NCI-H1694 (cell line): ENCODE measurements at places on chromosomes 4 and X.

DNA sequence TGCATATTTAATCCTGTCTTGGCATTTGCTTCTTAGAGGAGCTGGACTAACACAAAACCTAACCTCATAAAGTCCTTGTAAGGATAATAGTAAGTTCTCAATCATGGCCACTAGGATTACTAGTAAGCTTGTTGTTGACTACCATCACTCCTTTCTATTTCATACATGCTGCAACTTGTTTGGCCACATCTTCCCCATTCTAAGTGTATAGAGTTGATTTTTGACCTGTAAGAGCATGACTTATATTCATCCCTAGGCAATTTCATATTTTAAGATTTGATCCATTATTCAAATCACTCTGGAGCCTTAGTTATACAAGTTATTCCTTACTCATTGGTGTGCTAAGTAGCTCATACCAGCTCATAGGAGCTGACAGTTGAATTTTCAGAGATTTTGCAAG lies 109.4 kb downstream of the EFHC2 start:
- no peak for DNase-seq

DNA sequence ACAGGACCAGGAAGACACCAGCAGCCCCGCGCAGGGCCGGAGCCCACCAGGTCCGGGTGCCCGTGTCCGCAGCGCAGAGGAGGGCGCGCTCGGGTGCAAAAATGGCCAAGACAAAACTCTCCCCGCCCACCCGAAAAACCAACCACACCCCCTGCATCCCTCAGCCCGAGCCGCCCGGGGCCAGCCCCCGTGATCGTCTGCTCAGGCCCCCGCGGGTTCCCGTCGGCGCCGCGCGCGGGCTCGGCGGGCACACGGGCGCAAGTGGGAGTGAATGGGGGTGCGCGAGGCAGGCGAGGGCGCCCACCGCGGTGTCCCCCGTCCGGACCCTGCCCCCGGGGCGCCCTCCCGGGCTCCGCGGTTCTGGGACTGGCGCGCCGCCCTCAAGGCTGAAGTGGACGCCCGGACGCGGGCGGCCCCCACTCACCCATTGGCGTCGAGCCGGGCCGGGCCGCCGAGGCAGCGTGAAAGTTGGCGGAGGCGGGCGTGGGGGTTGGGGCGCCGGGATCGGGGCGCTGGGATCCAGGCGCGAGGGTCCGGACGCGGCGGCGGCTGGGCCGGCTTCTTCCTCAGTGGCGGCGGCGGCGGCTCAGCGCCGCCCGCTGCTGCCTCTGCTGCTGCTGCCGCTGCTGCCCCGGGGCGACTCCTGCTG lies 393 bp downstream of the SH3KBP1 start:
- DNase-seq = no peak

DNA sequence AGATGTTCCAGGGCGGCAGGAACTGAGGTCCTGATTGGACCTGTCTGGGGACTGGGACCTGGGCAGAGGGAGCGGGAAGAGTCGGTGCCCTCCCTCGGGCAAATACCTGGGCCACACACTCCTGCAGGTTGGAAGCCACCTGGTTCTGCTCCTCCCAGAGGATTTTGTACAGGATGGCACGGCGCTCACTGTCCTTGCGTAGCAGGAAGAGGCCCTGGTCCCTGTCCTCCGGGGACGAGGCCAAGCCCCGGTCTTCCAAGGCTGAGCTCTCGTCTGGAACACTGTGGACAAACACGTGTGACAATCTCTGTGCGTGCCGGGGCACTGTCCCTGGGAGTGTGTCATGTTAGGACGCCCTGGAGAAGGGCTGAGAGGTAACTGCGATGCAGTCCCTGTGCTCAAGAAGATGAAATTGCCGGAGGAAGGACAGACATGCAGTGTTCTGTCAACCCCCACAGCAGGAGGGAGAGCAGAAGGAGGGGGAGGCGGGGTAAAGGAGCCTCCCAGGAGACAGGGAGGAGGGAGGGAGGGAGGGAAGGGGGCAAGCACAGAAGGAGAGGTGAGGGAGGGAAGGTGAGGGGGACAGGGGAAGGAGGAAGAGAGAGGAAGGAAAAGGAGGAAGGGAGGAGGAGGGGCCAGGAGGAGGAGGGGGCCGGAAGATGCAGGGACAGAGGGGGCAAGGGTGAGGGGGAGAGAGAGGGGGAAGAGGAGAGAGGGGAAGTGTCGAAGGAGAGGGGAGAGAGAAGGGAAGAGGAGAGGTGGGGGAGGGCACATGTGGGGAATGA lies 29.0 kb downstream of the PDHA1 start:
- no peak for DNase-seq

DNA sequence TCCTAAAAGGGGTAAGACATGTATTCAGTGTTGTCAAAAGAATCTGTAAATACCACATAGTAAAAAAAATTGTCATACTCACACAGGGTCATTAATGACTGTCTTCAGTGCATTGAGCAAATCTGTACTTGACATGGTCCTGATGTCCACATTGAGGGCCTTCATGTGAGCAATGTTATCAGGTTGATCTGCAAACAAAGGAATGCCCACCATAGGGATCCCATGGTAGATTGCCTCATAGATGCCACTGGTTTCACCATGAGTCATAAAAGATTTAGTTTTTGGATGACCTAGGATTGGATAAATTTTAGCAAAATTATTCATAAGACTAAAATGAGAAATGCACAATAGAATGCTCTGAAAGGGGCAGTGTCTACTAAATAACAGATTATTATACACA lies 38.1 kb upstream of the UGT2B15 start:
- DNase-seq = no peak

GRCh38 chr4:12734586-12734985 lies 749.6 kb downstream of the RAB28 start:
- DNase-seq = no peak

- DNase-seq = no peak
These were observed 252.9 kb upstream of the SMIM31 start for GRCh38 chr4:164501074-164501473.

DNA sequence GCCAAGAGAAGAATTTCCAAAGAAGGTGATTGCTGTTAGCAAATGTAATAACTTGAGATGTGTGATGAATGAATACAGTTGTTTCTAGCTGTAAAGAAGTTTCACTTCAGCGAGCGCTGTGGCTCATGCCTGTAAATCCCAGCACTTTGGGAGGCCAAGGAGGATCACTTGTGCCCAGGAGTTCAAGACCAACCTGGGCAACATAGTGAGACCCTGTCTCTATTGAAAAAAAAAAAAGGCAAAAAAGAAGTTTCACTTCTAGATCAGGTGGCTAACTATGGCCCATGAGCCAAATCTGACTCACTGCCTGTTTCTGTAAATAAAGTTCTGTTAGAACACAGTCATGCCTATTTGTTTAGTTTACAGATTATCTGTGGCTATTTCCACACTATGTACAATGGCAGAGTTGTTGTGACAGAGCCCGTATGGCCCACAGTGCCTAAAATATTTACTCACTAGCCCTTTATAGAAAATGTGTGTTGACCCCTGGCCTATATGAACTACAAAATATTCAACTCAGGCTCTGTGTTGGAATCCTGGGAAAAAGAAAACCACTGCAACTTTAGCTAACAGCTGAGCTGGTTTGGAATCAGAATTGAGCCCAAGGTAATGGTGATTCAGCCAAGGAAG lies 54.1 kb upstream of the PRPS1 start:
- no peak for DNase-seq

DNA sequence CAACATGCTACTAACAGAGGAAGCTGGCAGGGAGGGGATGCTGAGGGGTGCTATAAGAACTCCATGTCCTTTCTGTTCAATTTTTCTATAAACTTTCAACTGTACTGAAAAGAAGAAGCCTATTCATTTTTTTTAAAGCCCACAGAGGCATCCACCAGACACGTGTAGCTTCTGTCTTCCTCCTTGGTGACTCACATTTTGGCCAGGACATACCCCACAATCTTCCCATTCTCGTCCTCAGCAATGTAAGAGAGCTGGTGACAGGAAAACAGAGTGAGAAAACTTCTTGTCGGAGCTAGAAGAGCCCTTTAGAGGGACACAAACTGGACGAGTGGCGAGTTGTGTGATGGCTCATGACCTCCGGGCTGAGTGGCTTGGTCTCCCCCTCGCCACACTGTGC lies 1.1 kb downstream of the NAA10 start:
- no peak for DNase-seq

DNA sequence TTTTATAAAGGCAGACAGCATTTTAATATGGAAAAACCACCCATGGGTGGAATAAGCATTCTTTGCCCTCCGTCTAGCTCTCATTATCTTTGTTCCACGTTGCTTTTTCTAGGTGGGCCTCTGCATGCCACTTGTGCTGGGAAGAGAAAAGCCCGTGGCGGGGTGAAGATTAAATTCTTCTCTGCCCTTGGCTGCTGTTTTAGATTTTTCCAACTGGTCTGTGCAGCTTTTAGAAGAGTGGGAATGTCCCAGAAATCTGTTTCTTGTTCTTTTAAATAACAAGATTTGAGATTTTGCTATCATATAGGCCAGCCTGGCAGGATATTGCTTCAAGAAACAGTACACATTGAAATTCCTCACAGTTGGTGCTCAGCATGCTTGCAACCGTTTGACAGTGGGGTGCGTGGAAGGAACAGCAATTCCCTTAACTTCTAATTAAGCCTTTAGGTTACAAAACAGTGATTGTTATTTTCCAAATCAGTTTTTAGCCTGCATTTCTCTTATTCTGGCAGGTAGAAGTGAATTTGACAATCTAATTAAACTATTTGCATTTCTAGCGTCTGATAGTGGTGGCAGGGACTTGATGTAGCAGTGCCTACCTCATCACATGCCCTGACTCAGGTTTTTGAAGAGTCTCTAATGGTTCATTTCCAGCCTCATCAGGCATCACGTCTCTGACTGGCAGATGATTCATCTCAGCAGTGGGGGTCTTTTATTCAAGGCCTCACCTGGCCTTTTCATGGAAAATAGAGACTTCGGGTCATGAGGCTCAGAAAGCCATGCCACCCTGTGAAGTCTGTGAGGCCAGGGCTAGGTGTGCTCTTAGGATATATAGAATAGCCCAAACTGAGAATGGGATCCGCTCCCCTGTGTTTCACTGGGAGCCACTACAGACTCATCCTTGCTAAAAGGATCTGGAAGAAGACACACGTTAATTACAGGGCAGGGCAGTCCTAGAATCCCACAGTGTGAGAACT lies 50.8 kb downstream of the PPEF1 start:
- DNase-seq = no peak

GRCh38 chr4:73068491-73069337 lies 802 bp downstream of the COX18 start:
- DNase-seq = no peak

GRCh38 chr4:105061731-105062130 lies 84.9 kb upstream of the TET2 start:
- DNase-seq = no peak

- no peak for DNase-seq
These were observed 260.4 kb downstream of the SMARCA1 start for GRCh38 chrX:129262912-129263311.

DNA sequence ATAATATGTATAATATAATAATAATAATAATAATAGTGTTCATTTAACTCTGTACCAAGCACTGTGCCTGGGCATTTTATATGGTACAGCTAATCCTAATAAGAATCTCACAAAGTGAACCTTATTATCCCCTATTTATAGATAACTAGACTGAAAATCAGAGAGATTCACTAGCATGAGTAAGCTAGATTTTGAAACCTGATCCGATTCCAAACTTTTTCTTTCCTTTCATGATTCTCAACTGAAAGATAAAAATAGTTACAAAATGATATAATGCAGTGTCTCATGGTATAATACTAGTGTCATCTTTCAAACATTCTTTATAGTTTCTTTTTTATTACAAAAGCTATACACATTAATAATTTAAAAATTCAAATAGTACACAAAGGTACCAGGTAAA lies 55.9 kb upstream of the RNF128 start:
- no peak for DNase-seq

DNA sequence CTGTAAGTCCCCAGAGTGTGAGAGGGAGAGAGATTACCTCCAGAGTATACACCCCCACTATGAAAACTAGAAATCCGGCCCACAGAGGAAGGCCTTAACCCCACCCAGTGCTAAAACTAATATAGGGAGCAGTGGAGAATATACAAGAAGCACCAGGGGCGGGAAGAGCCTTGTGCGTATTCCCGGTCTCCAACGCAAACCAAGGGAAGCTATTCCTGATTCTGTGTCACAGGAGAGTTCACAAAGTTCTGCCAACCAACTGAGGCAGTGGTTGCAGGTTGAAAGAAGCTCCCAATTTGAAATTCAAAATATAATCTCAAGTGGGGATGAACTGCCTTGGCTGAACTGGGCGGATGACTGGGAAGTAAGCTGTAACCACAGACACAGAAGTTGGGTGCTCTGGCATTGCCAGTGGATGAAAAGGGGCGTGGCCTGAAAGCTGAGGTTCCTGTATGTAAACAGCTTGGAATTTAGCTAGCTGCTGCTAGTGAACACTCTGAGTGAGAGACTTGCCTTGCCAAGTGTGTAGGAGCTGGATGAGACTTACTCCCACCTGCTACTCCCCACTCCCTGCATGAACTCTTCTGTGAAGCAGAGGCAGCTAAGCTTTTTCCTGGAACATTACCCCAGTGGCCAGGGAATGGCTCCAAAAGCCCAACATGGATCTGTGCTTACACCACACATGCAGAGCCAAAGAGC lies 32.7 kb downstream of the ELF2 start:
- no peak for DNase-seq

GRCh38 chr4:76090241-76090691 lies 15.8 kb downstream of the ART3 start:
- DNase-seq = no peak

DNA sequence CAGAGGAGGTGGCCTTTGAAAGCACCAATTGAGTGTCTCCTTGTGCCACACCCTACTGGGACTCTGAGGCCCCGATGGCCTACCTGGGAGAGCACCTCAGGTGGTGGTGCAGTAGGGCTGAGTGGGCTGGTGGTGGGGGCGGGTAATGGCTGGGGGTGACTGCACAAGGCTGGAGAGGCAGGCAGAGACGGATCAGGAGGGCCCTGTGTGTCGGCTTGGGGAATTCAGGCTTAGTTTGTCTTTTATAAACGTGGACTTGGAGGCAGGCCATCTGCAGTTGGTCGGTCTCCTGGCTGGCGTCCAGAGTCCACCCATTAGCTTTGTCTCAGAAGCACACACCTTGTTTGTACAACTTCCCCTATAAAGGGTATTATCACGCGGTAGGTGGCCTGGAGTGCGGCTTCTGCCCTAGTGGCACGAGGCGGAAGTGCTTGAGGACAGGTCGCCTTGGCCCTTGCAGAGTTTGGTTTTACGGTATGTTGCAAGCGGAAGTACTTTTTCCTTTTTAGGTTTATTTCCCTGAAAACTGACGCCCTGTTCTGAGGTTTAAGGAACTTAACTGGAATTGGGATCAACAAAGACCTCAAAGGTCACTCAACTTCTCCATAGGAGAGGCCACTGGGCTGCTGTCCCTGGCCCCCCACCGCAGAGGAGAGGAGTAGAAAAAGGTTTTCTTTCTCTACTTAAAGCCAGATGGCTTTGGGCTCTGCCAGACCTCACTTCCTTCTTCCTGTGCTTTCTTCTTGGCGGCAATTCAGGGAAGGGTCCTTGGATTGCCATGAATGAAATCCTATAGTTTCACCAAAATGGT lies 8.0 kb downstream of the TBC1D14 start:
- no peak for DNase-seq
